ENCODE measurements at places on chromosomes 12 and 14.

- H3K27me3 ChIP-seq, result peaks cover 42% of the 10 kb centered on the region
- peaks cover 4% of the 10 kb centered on the region for H3K36me3 ChIP-seq
- no peak for DNase-seq
- H3K4me3 ChIP-seq, result no peak overlapping the region
- H3K4me1 ChIP-seq, result peaks cover 11% of the 10 kb centered on the region
Measured at GRCh38 chr14:100708425-100709288, 18.0 kb upstream of the DLK1 start.

DNA sequence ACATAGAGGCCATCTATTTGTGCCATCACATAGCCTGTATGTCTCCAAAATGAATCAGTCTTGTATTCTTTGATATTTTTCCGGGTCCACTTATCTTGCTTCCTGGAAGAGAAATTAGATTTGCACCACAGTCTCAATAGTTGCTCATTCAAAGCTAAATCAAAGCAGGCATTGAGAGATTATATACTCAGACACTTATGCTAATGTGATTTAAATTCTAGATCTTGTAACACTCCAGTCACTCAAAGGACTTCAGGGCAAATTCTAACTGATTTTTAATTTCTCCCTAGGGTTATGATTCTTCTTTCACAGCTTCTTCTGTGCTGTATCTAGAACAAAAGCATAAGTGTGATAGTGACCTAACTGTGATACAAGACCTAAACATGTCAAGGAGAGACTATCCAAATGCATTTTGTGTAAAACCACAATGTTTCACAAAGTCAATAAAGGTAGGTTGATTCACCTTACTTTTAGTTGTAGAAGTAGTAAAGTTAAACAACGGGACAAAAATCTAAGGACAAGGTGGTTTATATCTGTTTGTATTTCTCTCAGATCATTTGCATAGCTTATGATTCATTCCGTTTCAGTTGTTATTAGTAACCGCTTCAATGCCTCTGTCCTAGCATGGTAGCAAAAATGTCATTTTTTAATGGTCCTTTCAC is 26.8 kb downstream of the PLBD1 start:
- H3K4me1 ChIP-seq, result no peaks in the 10 kb centered on the region
- H3K27ac ChIP-seq, result no peak overlapping the region
- H3K27me3 ChIP-seq, result no peaks in the 10 kb centered on the region
- DNase-seq, result no peak
- H3K4me3 ChIP-seq, result no peak overlapping the region

GRCh38 chr14:37034410-37035285 is 137.8 kb downstream of the SLC25A21 start:
- H3K36me3 ChIP-seq, result no peaks in the 10 kb centered on the region
- no peak overlapping the region for H3K4me3 ChIP-seq
- no peak overlapping the region for H3K27ac ChIP-seq
- no peak for DNase-seq
- H3K4me1 ChIP-seq, result no peaks in the 10 kb centered on the region

GRCh38 chr12:25699454-25699853 is 146.4 kb upstream of the LMNTD1 start:
- DNase-seq, result no peak
- H3K4me1 ChIP-seq, result no peaks in the 10 kb centered on the region
- H3K27me3 ChIP-seq, result no peaks in the 10 kb centered on the region
- H3K36me3 ChIP-seq, result no peaks in the 10 kb centered on the region
- no peak overlapping the region for H3K4me3 ChIP-seq
- H3K27ac ChIP-seq, result no peak overlapping the region

- H3K4me1 ChIP-seq, result peaks cover 23% of the 10 kb centered on the region
- H3K27me3 ChIP-seq, result peaks cover 5% of the 10 kb centered on the region
- peak overlapping the region; percentile 87 for H3K27ac ChIP-seq
- peak overlapping the region; percentile 92 for H3K4me3 ChIP-seq
Measured at GRCh38 chr12:112126000-112126438, 659 bp downstream of the TRAFD1 start.

- H3K27me3 ChIP-seq, result peaks cover 71% of the 10 kb centered on the region
- DNase-seq, result no peak
- H3K4me3 ChIP-seq, result no peak overlapping the region
- no peak overlapping the region for H3K27ac ChIP-seq
- H3K36me3 ChIP-seq, result peaks cover 2% of the 10 kb centered on the region
Measured at GRCh38 chr14:61262082-61262481, 19.1 kb downstream of the TMEM30B start.

- no peaks in the 10 kb centered on the region for H3K27me3 ChIP-seq
- H3K4me1 ChIP-seq, result peaks cover 5% of the 10 kb centered on the region
- no peak overlapping the region for H3K27ac ChIP-seq
- no peak overlapping the region for H3K4me3 ChIP-seq
Measured at GRCh38 chr12:69598174-69598753, 12.4 kb downstream of the LRRC10 start.

DNA sequence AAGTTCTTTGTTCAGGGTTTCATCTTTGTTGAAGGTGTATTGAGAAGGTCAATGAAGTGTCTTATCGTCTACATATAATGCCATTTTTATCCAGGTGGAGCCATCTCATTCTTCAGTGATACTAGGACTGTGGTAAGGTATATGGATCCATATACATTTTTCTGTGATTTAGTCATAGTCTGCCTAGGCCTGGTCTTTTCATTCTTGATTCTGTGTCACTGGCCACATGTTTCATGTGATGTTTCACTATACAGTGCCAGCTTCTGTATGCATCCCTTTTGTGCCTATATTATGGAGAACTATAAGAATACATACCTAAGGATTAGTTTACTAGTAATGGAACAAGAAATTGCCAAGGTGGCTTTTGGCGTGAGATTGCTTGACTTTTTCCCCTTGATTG is 40.5 kb downstream of the VEZT start:
- no peak overlapping the region for H3K4me3 ChIP-seq
- H3K27me3 ChIP-seq, result no peaks in the 10 kb centered on the region
- H3K36me3 ChIP-seq, result peaks cover 14% of the 10 kb centered on the region
- DNase-seq, result no peak
- H3K27ac ChIP-seq, result no peak overlapping the region
- peaks cover 10% of the 10 kb centered on the region for H3K4me1 ChIP-seq

GRCh38 chr14:72893636-72894322 is at the start of gene DPF3:
Gene DPF3, minus strand, starts transcription at chr14:72894101. Its CDS starts 13 bp downstream, at chr14:72894088.
- peak within 1 kb of the TSS; percentile 98 for H3K4me3 ChIP-seq
- peak within 1 kb of the TSS; percentile 92 for H3K27ac ChIP-seq
- H3K4me1 ChIP-seq, result peaks cover 20% of the 10 kb centered on the region
- DNase-seq, result peak; percentile 90
- H3K36me3 ChIP-seq, result no peaks in the 10 kb centered on the region

DNA sequence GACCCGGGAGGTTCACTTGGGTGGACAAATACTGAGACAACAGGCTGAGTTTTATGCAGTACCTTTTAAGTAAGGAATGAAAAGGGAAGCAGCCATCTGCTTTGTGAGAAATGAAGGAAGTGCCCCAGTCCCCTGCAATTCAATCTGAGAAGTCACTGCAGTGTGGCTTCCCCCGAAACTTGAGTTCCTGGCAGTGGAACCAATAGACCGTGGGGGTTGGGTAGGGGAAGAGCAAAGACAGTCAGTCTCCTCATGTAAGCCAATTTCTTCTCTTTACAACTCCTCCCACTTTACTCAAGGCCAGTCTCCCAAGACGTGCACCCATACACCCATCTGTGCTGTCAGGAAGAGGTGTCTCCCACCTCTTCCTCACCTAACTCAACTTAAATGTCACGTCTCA is 206.5 kb downstream of the BCAT1 start:
- no peaks in the 10 kb centered on the region for H3K36me3 ChIP-seq
- H3K27me3 ChIP-seq, result no peaks in the 10 kb centered on the region
- DNase-seq, result no peak

DNA sequence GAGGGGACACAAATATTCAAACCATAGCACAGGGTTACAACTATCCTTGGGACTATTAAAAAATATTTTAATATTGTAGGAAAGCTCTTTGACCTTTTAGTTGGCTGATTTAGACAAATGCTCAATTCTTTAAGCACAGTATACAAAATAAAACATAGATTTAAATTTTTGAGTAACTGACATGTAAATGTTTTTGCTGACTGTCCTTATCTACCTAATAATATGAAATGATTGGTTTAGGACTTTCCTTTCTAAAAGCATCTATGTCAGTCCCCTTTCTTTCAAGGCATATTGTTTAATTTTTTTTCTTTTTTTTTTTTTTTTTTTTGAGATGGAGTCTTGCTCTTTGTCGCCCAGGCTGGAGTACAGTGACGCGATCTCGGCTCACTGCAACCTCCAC is 16.5 kb upstream of the OR6J1 start:
- no peak overlapping the region for H3K4me3 ChIP-seq
- no peaks in the 10 kb centered on the region for H3K36me3 ChIP-seq
- peaks cover 3% of the 10 kb centered on the region for H3K4me1 ChIP-seq
- peaks cover 10% of the 10 kb centered on the region for H3K27me3 ChIP-seq
- no peak overlapping the region for H3K27ac ChIP-seq

DNA sequence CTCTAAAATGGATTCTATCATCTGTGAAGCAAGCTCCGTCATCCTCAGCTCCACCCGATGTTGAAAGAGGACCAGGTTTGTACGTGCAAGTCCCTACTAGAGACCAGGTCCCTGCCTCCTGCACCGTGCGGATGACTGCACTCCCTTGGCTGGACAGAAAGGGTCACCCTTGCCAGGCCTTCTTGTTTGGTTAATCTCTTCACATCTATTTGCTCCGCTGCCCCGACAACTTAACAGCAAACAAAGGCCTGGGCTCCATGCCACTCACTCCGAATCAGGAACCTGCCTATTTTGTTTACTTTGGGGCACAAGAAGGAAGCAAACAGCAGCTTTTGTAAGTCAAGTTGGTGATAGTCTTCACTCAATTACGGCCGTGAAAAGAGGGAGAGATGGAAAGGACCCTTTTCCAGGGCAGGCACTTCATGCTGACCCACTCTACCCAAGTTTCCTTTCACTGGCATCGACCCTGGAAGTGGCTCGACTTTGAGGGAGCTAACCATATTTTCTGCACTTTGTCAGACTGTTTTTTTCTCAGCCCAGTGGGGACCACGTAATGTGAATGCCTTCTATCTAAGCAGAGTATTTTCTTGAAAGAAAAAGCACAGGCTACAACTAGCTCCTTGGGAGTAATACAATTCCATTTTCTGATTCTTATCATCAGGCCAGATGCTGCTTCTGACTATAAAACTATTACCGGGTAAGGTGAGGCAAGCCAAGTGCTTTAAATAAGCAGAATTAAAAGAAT is 202.6 kb downstream of the FOXN3 start:
- no peak for DNase-seq
- peaks cover 11% of the 10 kb centered on the region for H3K4me1 ChIP-seq
- H3K27ac ChIP-seq, result no peak overlapping the region
- no peaks in the 10 kb centered on the region for H3K36me3 ChIP-seq
- no peak overlapping the region for H3K4me3 ChIP-seq
- H3K27me3 ChIP-seq, result no peaks in the 10 kb centered on the region

DNA sequence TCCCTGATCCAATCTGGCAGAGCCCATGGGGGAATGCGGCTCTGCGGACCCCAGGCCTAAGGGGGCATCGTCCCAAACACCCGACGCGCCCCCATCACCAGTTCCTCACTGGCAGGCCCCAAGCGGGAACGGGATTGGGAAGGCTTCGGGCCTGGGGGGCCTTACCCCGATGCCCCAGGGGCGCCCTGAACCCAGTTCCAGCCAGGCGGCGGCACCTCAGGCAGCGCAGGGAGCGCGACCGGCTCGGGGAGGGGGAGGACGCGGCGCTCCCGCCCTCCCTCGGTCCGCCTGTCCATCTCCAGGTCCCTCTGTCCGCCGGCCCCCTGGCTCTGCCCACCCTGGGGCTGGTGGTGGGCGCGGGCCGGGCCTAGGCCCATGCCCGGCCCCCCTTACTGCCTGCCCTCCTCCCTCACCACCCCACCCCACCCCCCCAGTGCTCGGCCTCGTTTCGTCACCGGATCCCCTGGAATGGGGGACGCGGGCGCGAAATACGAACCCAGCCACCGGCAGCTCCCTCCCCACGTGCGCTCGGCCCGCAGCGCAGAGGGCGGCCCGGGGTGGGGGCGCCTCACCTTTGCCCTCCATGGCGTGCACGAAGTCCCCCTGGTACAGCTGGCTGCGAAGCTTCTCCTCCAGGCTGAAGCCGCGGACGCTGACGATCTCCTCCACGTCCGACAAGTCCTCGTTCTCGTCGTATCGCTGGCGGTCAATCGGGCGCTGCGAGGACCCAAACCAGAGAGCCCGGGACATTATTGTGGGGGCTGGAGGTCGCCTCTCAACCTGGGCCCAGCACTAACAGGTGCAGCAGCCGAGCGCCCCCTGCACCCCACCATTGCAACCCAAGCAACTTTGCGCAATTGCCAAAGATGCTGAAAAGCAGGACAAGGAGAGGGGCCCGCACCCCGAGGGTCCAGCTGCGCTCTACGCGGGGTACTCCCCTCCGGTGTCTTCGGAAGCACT is 2.3 kb downstream of the KDM2B start:
- peaks cover 35% of the 10 kb centered on the region for H3K4me1 ChIP-seq
- H3K27me3 ChIP-seq, result no peaks in the 10 kb centered on the region

Data from T-helper 17 cell (primary cell).